ENCODE measurements at places on chromosomes 7 and 10. TPM values are rescaled to one million over a fixed set of nuclear protein-coding genes. Genes with fewer than 3 reads are reported as not detected.
A peak's percentile ranks its signal among the peaks of the same experiment; 100 is the strongest.

GRCh38 chr7:82235713-82236112, 207.9 kb downstream of the CACNA2D1 start:
- no peak for DNase-seq

- no peak for DNase-seq
Measured at GRCh38 chr7:31815796-31816195, 128.8 kb downstream of the PPP1R17 start.

DNA sequence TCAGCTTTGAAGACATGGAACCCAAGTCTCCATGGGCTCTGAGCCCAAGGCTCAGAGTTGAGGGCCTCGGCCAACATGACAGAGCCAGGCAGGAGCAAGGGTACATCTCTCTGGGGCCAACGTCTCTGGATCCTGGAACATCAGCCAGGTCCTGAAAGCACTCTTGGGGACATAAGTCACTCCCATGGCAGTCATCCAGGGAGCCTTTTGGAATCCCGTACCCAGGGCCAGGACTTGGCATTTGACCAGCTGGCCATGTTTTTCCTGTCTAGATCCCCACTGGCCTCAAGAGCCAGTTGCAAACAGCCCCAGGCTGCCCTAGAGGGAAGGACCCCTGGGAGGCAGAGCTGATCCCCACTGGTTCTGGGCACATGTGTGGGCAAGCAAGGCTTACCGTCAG, 4.3 kb upstream of the CXCL12 start:
- DNase-seq, result peak; percentile 61

DNA sequence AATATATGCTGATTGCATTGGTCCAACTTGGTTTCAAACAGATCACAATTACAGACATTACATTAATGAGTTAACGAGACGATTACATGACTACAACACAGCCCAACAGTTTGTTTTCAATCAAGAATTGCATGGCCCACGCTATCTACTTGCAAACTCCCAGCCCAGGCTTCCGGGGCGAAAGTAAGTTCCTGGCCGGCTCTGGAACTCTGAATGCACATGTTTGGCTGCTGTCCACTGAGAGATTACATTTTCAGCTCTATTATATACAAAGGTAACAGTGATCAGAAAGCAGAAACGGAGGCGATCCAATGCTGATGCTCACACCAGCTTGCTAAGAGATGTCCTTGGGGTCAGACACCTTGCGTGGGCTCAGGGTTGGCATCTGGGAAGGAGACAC, 206.3 kb downstream of the FANK1 start:
- DNase-seq, result no peak

DNA sequence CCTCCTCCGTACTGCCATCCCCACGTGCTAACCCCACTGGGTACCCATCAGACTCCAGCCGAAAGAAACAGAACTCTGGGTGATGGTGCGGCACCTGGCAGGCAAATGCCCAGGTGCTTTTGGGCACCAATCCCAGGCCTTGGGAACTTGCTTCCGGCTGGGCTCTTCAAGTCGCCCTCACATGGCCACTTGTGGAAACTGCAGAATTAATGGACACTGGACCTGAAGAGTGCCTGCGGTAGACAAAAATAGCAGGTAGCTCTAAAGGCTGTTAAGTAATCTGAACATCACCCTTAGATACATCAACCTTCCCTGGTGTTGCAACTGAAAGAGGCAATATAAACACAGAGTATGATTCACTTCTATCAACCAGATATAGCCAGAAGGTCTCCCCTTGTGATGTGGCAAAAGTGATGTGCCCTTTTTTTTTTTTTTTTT, 644.4 kb downstream of the GRM8 start:
- DNase-seq, result no peak

DNA sequence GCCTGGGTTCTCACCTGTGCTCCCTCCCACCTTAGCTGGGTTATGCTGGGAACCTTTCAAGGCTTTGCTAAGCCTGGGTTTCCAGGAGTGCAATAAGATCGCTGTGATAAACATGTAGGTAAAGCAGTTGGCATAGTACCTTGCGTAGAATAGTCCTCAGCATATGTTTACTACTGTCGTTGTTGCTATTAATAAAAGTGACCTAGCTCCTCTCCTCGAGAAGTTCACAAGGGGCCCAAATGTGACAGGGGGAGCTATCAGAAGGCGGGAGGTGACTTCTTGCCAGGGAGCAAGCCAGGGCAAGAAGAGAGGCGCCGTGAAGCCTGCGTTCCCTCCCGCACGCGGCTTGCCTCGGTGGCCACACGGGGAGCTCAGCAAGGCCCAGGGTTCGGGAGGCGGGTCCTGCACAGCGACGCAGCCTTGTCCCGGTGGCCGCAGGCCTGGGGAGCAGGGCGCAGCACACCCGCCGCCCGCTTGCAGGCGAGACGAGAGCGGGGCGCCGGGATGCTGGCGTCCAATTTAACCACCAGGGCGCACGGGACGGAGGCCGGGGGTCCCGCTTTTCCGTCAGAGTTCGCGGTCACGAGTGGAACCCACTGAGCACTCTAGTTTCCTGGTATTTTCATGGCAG, 106.2 kb downstream of the SNX10 start:
- peak; percentile 36 for DNase-seq

GRCh38 chr10:78443900-78444571, 410.4 kb downstream of the RPS24 start:
- no peak for DNase-seq

DNA sequence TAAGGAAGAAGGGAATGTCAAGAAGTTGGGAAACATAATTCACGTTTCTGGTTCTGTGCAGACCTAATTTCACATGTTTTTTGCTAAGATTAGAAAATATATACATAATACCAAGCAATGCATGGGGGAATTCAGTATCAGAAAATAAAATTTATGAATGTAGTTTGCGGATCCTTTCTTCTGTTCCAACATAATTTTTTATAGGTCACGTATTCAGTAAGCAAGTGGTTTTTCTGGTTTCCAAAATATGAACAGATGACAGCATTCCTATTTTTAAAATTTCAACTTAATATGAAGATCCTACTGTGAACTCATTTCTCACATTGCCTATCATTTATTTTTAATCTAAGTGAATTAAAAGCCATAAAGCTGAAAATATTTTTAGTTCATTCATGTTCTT, 560.0 kb upstream of the NRG3 start:
- DNase-seq, result no peak

DNA sequence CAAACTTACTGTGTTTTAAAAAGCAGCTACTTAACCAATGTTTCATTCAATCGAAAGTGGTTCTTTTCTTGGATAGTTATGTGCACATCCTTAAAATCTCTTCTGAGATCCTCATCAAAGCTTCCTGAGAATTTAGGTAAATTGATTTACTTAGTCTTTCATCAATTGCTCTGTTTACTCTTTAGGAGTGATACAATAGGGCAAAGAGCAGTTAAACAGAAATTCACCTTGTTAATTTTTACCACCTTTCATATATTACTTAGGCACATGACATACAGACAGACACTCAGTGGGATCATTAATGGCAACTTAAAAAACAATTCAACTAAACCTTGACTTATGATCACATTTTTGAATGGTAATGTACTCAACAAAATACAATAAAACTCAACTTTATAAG, 456.3 kb downstream of the DGKB start:
- DNase-seq, result no peak

DNA sequence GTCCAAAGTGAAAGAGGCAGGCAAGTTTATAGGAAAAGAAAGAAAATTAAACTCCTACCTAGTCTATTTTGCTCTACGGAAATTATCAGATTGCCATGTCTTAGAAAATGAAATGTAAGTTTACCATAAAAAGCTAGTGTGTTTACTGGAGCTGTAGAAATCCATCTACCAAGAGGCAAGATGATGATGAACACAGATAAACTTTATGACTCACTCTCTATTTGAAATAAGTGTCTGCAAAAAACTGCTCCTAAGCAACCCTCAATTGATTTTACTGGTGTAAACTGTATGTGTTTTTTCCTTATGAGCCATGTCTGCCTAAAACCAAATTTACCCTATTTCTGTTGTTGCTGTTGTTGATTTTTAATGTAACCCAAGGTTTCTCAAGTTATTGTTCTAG, 73.8 kb upstream of the TMEM106B start:
- DNase-seq, result no peak

DNA sequence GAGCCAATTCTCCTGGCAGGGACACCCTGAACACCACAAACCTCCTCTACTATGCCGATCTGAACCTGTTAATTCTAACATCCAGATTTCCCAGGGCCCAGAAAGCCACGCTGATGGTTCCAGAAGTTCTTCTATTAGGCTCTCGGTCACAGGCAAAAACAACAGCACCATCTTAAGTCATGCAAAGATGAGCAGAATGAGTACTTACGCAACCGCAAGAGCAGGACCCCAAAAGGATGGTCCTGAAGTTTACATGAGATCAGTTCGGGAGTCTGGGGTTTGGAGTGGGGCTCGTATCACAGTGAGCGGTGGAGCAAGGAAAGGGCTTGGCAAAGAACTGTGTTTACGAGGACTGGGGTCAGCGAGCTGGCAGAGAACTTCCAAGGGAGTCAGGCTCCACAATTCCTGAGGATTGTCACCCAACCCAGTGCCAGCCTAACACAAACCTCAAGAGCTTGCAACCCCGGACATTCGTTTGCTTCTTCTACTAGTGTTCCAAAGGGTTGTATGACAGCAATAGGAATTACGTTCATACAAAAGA, 532.6 kb downstream of the TNS3 start:
- DNase-seq, result no peak

DNA sequence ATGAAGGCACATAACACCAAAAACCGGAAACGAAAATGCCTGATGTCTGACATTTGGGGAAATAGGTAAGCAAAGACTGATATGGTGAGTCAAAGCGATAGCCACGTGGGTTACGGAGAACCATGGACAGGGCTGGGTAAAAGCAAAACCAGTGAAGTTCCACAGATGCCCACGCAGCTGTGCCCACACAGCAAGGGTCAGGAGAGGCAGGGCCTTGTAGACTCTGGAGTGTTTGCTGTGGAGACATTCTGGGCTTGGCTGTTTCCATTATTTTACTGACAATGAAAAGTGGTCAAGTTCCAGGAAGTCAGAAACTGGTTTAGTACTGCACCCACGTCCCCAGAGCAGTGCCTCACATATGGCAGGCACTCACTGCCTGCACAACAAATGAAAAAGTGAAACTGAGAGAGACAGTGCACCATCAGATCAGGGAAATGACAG, 148.7 kb downstream of the ZMYND11 start:
- no peak for DNase-seq

- no peak for DNase-seq
Measured at GRCh38 chr10:123259081-123259480, 104.9 kb downstream of the BUB3 start.

DNA sequence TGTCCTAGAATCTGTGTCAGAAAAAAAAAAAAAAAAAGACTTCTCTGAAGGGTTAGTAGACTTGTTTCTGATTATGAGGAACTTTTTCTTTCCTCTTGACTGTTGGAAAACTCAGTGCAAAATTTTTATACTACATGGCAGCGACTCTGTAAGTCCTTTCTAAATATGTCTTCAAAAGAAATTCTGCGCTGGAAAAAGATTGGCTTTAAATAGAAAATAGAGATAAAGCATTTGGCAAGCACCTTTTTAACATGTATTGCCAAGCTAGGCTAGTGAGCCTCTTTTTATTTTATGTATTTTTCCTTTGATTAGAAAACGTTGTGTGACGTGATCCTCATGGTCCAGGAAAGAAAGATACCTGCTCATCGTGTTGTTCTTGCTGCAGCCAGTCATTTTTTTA, 17.9 kb downstream of the KLHL7 start:
- no peak for DNase-seq

DNA sequence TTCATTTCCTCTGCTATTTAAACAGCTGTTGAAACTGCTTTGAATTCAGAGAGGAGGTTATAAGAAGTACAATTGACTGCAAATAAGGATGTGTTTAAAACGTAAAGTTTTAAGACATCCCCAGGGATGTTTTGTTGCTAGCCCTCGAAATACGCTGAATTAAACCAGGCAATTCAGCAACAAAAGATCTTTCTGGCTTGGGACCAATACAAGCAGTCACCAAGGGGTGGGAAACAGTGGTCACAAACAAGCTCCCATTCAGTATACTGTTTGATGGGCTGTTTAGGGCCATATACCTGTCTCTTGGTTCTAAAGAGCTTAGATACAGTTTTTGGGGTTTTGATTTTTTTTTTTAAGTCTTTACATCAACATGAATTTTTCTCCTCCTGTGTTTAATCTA, 446.3 kb upstream of the POT1 start:
- DNase-seq, result no peak

GRCh38 chr7:157150882-157151281, 12.2 kb downstream of the UBE3C start:
- peak; percentile 44 for DNase-seq

DNA sequence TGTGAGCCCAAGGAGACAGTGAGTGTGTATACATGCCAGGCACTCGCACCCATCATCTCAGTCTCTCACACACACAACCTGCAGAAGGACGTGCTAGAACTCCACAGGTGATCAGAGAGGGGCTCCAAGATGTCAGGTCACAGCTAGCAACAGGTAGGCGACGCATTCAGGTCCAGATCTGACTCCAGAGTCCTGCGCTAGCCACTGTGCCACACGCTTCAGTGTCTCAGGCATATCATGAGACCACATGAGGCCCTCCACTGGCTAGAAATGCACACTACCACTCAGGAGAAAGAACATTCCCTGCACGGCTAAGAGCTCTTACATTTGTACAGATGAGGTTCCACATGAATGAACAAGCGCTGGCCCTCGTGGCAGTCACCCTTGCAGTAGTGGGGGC, 11.5 kb downstream of the AKR1B1 start:
- DNase-seq, result no peak

- no peak for DNase-seq
Measured at GRCh38 chr10:63414481-63415260, 51.1 kb downstream of the JMJD1C start.

DNA sequence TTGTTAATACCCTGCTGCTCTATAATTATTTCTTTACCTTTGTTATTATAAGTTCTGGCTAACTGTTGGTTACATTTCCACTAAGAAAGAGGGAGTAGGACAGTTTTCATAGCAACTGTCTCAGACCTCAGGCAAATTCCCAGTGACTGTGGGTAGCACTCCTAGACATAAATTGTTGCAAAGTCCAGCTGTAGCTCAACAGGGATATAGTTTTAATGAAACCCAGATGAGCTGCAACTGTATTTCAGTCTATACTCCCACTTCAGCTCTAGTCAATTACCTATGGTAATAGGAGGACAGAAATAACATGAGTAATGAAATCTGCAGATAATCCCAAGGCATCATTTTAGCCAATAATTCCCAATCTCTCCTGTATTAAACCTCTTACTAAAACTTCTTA, 103.0 kb upstream of the SEMA3A start:
- DNase-seq, result no peak

Gene ZNF365
- 0.60 TPM for total RNA-seq

Gene P4HA1
- total RNA-seq, result 97.1 TPM

Gene CRHR2
- 0.19 TPM for total RNA-seq

Gene TMEM184A
- total RNA-seq, result 0.36 TPM

Gene DNMBP
- 7.7 TPM for total RNA-seq

Gene ABCB1
- total RNA-seq, result 1.0 TPM
